ENCODE measurements at places on chromosomes 16 and 17. TPM values are rescaled to one million over a fixed set of nuclear protein-coding genes. Genes with fewer than 3 reads are reported as not detected.

KRTAP4-5 gene
- not detected for total RNA-seq

FBXW10 gene
- 0.15 TPM for total RNA-seq

CTU2 gene
- 11.0 TPM for total RNA-seq

ADCY9 gene
- total RNA-seq, result 3.4 TPM

CTRB1 gene
- total RNA-seq, result not detected

ASGR1 gene
- 3.1 TPM for total RNA-seq

GRCh38 chr17:21098934-21099689 is 27.7 kb upstream of the DHRS7B start:
- peak; percentile 95 for DNase-seq

DNA sequence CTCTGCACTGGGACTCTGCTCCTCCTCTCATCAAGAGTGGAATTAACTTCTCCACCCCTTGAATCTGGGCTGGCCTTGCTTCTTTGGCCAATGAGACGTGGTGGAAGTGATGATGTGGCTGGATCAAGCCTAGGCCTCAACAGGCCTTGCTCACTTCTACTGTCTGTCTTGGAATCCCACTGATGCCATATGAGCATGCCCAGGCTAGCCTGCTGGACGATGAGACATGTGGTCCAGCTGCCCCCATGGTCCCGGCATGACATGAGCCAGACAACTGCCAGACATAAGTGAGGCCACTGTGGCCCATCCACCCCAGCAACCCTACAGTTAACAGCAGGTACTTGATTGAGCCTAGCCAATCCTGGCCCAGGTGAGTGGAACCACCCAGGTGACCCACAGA is 18.7 kb downstream of the VAC14 start:
- no peak for DNase-seq

- no peak for DNase-seq
These were observed 42.0 kb downstream of the CDK5R1 start for GRCh38 chr17:32528825-32529224.

GRCh38 chr17:4175921-4176807 is 33.2 kb downstream of the CYB5D2 start:
- no peak for DNase-seq

GRCh38 chr17:71166311-71166710 is 954.5 kb upstream of the SOX9 start:
- no peak for DNase-seq

DNA sequence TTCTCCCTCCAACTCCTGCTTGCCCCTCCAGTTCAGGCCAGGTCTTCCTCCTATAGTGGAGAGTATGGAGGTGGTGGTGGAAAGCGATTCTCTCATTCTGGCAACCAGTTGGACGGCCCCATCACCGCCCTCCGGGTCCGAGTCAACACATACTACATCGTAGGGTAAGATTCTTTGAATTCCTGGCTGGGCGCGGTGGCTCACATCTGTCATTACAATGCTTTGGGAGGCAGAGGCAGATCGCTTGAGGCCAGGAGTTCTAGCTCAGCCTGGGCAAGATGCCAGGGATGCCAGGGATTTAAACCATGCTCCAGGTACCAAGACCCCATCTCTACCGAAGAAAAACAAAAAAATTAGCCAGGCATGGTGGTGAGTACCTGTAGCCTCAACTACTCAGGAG is 1.4 kb downstream of the ZG16 start:
- no peak for DNase-seq

DNA sequence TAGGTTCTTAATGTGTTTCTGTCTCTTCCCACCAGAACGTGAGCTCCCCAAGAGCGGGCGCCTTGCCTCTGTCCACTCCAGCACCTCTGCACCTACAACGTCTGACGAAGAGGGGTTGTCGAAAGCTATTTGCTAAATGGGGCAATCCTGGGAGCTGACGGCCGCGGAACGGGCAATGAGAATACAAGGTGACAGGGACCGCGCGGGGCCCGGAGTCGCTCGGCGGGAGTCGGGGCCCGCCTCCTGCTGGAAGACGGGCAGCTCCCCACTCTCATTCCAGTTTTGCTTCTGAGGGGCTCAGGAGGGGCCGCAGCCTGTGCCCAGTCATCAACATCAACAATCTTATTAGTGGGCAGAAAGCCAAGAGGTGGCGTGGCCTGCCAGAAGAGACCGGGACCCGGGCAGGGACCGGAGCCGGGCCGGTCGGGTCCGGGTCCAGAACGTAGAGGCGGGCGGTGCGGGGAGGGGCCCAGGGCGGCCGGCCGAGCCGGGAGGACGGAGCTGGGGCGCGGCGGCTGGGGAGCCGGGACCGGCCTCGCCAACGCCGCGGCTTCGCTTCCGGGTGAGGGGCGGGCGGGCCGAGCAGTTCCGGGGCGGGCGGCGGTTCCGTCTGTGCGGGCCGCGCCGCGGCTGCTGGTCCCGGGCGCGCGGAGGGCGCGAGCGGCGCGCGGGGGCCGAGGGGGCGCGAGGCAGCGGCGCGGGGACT is at the start of gene MOSMO:
TSS of gene MOSMO (plus strand) at position 603 of the 706 bp plus-strand sequence. CDS start 191 bp downstream, outside the sequence.
- DNase-seq, result peak; percentile 83

DNA sequence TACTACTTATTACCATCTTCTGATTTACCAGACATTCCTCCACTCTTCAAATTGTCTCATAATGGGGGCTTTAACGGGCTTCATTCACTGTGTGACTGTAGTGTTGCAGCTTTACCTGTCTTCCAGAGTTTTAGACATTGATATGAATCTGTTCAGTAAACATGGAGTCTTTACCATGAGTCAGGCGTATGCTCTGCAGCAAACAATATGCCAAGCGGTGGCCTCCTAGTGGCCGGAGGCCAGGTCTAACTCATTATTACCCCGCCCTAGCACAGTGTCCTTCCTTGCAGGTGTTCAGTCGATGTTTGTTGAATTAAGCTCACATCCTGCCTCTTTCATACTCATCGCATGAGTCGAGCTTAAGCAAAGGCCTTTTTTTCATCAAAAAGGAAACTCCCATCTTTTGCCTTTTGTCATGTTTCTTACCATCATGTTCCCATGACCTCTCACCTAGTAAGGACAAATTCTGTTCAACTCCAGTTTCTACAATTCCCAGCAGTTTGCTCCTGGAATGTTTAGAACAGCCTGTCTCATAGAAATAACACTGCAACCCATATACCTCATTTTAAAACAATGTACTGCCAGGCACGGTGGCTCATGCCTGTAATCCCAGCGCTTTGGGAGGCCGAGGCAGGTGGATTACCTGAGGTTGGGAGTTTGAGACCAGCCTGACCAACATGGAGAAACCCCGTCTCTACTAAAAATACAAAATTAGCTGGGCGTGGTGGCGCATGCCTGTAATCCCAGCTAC is 39.4 kb downstream of the TUBD1 start:
- DNase-seq, result peak; percentile 16

- no peak for DNase-seq
These were observed 44.9 kb upstream of the RASD1 start for GRCh38 chr17:17540935-17541639.

GRCh38 chr16:49600976-49601375 is 227.4 kb downstream of the C16orf78 start:
- no peak for DNase-seq

- DNase-seq, result no peak
These were observed 82.6 kb downstream of the CDK5R1 start for GRCh38 chr17:32569171-32570080.

GRCh38 chr16:85447693-85448313 is 165.3 kb upstream of the GSE1 start:
- DNase-seq, result no peak

DNA sequence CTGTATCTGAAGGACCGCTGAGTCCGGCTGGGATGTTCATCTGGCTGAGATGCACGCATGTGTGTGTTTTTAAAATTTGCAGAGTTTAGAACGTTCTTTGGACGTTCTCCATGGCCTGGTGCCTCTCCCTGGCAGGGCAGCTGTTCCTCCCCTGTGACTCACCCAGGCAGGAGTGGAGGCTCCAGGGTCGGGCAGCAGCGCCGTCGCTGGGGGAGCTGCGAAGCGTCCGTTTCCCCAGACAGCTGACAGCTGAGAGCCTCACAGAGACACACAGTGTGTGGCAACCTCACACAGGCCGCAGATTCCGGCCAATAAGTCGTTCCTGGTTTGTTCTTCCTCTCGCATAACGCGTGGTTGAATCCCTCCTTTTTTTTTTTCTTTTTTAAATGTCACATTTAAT is 80.6 kb downstream of the OR1D5 start:
- no peak for DNase-seq

DNA sequence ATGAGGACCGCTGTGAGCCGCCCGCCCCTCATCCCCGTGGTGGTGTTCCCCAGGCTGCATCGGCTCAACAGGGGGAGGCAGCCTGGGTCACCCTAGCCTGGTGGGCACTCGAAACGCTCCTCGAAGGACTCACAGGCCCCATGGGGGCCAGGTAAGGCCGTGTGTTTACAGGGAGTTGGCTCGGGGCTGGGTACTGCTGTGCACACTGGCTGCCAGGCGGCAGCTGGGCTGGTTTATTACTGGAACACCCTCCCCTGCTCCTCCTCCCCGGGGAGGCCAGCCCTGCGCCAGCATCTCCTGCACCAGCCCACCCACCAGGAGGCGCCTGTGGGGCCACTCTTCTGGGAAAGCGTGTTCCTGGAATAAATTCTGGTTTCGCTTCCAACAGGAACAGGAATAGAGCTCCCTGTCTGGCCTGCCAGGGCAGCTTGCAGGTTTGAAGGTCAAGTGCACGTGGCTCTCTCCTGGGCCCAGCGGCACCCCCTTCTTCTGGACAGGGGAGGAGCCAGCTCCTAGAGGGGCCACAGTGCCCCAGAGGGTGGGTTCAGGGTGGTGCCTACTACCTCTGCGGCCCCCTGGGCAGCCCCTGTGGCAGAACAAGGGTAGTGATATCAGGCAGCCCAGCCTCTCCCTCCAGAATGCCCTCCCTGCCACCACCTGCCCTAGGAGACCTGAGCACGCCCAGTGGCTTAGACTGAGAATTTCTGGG is 11.3 kb downstream of the MCRIP1 start:
- no peak for DNase-seq

DNA sequence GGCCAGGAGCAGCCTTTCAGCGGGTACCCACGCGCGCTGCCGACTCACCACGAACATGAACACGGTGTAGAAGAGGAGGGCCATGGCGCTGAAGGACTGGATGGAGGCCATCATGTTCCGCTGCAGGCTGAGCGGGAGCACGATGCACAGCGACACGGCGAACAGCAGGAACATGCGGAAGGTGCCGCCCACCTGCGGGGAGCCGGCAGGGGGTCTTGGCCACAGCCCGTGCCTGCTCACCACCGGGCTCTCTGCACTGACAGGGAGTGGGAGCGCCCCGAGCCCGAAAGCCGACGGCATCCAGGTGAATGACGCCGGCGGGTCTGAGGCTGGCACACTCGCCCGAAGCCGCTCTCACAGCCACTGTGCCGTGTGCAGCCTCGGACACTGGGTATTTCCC is 13.0 kb downstream of the SLC38A10 start:
- no peak for DNase-seq

All from neural progenitor cell (in vitro differentiated cells).